Head of caudate nucleus (tissue), 42 donors: ENCODE measurements at places on chromosomes 6 and 20.
A peak's percentile ranks its signal among the peaks of the same experiment; 100 is the strongest.

- no peak for DNase-seq
These were observed 629.4 kb downstream of the CBLN4 start for GRCh38 chr20:55375920-55376319.

DNA sequence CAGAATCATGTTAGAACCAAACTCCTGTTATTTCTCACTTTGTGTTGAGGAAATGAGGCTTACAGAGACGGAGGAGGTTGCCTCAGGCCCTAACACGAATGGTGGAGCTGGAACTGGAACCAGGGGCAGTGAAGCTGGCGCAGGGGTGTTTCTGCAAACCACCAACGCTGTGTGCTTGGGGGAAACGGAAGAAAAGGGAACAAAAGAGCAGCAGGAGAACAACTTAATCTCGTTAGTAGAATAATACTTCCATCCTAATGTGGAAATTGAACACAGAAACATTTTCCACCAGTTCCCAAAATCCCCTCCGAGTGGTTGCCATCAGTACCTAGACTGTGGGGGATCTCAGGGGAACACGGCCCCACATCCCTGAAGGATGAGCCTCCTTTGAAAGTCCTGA lies 103.4 kb upstream of the FRMD1 start:
- DNase-seq, result no peak

- DNase-seq, result no peak
These were observed 42.4 kb downstream of the FGD2 start for GRCh38 chr6:37047689-37048402.

GRCh38 chr20:44648068-44648467 lies 3.4 kb downstream of the ADA start:
- DNase-seq, result no peak

DNA sequence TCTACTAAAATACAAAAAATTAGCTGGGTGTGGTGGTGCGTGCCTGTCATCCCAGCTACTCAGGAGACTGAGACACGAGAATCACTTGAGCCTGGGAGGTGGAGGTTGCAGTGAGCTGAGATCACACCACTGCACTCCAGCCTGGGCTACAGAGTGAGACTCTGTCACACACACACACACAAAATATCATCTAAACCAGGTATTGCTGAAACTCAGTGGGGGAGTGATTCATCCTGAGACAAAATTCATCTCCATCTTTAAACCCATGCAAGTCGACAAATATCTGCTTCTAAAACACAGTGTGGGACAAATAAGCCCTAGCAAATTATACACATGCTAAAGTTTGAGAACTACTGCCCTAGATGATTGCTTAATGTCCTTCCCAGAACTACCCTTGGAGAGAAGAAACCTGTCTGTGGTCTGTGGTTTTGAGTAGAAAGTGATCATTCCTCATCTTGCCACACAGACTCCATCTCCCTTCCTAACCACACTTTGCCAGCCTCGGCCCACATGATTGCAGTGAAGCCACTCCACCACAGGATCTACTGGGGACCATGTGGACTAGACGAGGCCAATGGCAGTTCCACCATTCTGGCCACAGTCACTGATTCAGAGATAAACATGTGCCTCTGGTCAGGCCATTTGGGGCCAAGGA lies 130.3 kb downstream of the OPRM1 start:
- DNase-seq, result peak; percentile 41

GRCh38 chr6:11033825-11034224 lies 10.3 kb downstream of the ELOVL2 start:
- no peak for DNase-seq

GRCh38 chr6:12595161-12595811 lies 121.3 kb upstream of the PHACTR1 start:
- DNase-seq, result no peak

- no peak for DNase-seq
These were observed 1.5 kb upstream of the CPNE5 start for GRCh38 chr6:36840432-36841403.

- no peak for DNase-seq
These were observed 32.1 kb upstream of the GSTA4 start for GRCh38 chr6:53027131-53027718.

- no peak for DNase-seq
These were observed 3.2 kb downstream of the FOXC1 start for GRCh38 chr6:1612974-1613306.

- DNase-seq, result no peak
These were observed 1085.6 kb downstream of the KIF16B start for GRCh38 chr20:15487682-15488081.

DNA sequence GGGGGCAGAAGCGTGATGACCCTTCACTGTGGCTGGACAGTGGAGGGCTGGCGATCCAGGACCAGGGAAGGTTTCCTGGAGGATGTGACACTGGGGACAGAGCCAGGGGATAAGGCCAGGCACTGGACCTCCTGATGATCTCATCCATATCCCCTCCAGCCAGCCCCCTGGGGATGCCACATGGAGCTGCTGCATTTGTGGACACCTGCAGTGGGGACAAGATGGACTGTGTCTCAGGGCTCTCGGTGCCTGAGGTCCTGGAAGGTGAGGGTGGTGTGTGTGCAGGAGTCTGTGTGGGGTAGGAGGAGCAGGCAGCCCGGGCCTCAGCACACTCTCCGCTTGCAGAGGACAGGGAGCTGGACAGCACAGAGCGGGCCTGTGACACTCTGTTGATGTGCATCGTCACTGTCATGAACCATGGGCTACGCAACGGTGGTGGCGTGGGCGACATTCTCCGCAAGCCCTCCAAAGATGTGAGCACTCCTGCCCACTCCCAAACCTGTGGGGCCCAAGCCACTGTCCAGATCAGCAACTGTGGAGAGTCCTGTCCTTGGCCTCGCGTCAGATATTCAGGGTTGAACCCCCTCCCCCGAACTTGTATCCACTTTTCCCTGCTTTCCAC lies 19.9 kb downstream of the UQCC2 start:
- DNase-seq, result no peak

DNA sequence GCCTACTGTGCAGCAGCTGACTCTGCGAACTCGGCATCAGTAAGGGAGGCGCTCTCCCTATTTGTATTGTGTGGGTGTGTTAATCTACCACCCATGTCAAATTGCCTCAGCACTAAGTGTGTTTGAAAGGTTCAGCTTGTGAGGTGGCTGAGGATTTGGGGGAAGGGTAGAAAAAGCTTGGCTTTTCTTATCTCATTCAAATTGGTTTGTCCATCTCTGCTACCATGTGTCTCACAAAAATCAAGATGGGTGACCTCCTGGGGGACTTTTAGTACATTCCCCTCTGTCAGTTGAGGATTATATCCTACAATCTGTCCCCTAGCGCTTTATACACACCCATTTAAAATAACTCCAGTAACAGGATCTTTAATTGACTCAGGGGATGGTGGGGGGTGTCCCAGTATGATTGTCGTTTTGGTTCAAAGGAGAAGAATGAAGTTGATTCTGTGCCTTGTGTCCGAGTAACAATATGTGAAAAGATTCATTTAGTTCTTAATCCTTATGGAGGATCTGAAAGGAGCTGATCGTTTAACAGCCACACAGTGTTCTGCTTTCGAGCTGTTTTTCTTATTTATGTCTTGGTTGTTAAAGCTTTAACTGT lies 609.6 kb downstream of the PKHD1 start:
- no peak for DNase-seq

- no peak for DNase-seq
These were observed 1.2 kb downstream of the PM20D2 start for GRCh38 chr6:89146718-89147700.

GRCh38 chr20:59636766-59637370 lies 32.5 kb downstream of the PHACTR3 start:
- DNase-seq, result no peak

DNA sequence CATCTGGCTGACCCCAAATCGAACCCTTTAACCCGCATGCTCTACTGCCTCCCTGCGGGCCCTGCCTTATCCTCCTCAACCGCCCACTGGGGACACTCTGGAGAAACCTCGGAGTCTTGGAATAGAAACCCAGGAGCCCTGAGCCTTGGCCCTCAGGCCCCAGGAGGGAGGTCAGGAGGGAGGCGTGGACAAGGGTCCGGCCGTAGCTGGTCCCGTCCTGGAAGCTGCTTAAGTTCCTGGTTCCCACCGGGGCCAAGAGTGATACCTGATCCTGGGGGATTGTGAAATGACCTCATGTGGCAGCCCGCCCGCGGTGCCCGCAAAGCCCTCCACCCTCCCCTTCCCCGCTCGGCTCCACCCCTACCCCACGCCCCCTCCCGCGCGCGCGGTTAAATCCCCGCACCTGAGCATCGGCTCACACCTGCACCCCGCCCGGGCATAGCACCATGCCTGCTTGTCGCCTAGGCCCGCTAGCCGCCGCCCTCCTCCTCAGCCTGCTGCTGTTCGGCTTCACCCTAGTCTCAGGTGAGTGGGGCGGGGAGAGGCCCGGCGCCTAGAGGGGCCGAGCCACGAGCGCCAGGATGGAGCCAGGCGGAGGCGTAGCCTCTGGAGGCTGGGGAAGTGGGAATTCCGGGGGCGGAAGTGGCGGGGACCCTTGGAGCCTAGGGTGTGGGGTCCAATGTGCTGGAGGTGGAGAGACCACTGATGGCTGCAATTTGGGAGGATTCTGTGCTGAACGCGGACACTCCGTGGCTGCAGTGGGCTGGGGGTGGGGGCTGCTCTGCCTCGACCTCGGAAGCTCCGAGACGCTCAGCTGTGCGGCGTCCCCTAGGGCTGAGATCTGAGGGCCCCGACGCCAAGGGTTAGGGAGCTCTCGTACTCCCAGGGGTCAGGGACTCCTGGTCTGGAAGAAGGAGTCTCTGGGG lies at the start of gene WFDC2:
Gene WFDC2, plus strand, starts transcription at position 418 of the 926 bp plus-strand sequence. Its CDS starts 29 bp downstream, at position 447.
- DNase-seq, result peak; percentile 23

GRCh38 chr6:136961848-136962247 lies 39.7 kb downstream of the SLC35D3 start:
- no peak for DNase-seq

DNA sequence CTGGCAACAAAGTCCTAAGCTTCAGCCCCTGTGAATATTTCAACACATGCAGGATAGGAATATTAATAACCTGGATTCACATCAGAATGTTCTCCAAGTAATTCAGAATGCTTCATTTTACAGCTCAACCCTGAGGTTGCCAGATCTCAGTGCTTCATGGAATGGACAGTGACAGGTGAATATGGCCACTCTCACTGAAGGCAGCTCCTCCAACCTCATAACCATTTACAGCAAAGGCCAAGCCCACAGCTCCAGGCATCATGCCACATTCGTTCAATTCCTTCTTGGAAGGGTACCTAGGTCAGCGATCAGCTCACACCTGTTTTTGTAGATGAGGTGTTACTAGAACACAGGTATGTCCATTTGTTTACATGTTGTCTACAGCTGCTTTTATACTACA lies 17.1 kb downstream of the CLIC5 start:
- no peak for DNase-seq

GRCh38 chr6:46333481-46333880 lies 157.8 kb downstream of the RCAN2 start:
- no peak for DNase-seq

DNA sequence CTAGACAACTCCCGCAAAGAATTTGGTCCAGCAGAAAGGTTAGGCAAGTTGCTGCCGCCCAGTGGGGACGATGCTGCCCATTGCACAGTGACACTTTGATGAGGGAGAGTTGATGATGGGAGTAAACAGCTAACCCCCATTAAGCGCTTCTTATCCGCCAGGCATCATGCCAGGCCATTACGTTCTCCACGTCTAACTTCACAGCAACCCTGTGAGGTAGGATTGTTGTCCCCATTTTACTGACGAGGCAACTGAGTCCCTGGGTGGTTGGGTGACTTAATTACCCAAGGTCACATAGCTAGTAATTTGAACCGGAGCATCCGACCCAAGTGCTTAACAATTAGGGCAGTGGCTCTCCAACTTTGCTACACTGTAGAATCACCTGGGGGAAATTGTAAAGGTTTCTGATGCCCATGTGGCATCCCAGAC lies 738 bp downstream of the RALGAPB start:
- DNase-seq, result peak; percentile 22

GRCh38 chr6:6586671-6587526 lies 1.6 kb upstream of the LY86 start:
- DNase-seq, result no peak

- DNase-seq, result no peak
These were observed 185.4 kb downstream of the ZFAND3 start for GRCh38 chr6:38004908-38005307.

DNA sequence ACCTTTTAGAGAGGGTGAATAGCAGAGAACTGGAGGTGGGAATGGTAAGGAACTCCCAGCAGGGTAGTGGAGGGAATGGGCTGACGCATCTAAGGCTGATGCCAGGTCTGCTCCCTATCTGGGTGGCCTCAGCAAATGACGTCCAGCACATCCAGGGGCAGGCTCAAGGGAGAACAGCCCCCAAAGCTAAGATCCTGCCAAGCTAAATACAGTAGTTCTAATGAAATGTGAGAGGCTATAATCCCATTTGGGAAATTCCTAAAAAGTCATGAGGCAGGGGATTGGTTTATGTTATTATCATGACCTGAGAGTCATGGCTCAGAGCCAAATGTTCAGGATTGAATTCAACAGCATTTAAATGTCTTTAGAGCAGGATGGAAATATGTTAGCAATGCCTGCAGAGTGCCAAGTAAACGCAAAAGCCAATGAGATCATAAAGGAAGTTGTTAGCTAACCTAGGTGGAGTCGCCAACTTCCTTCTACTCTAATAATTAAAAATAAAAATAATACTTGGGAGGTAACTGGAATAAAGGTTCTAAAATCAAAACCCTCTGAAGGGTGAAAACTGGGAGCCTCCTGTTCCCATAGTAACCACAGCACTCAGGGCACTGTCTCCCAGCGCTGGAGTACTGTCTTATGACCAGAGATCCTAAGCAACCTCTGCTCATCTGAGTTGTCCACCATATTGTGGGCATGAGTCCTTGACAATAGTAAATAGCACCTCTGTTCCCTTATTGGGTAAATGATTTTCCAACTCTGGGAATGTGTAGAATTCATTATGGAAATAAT lies 34.8 kb downstream of the IYD start:
- no peak for DNase-seq

DNA sequence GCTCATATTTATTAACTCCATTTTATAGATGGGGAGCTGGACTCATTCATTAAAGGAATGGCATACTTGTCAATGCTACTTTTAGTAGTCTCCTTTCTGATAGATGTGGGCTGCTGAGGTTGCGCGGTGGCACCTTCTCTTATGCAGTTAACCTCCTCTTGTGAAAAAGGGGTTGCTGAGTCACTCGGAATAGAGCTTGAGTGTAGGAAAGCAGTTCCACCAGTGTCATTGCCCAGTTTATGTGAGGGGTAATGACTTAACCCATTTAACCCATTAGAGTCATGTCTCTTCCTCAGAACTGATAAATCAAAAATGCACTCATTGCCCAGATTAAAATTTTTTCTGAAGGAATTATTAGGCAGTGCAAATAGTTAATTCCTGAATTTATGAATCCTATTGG lies 6.3 kb downstream of the MAPK14 start:
- peak; percentile 49 for DNase-seq

- no peak for DNase-seq
These were observed 11.7 kb upstream of the HCK start for GRCh38 chr20:32040142-32040953.
